ENCODE measurements at places on chromosomes 3 and 15.
A peak's percentile ranks its signal among the peaks of the same experiment; 100 is the strongest.

- no peak for DNase-seq
These were observed 33.3 kb downstream of the TLE3 start for GRCh38 chr15:70064441-70064840.

- DNase-seq = no peak
These were observed 307.9 kb downstream of the TLE3 start for GRCh38 chr15:69789648-69790393.

DNA sequence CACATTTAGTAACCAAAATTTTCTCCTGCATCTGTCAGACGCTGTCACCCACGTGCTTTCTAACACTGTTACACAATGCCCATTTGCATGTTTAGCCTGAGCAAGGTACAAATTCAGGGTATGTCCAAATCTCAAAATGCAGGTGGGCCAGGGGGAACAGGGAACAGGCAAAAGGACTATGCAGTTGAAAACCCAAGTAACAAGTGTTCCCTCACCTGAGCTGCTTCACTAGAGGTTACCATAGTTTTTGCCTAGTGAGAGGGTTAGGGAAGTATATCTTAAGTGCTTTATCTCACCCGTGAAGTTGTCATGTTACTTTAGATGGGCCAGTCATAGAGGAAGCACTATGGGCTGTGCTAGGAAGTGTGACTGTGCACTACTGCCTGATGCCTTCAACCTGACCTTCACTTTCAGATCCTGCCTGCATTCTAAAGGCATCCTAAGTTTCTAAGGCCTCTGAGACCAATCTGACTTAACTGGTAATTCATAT is 6.0 kb upstream of the TMEM87A start:
- DNase-seq = no peak

DNA sequence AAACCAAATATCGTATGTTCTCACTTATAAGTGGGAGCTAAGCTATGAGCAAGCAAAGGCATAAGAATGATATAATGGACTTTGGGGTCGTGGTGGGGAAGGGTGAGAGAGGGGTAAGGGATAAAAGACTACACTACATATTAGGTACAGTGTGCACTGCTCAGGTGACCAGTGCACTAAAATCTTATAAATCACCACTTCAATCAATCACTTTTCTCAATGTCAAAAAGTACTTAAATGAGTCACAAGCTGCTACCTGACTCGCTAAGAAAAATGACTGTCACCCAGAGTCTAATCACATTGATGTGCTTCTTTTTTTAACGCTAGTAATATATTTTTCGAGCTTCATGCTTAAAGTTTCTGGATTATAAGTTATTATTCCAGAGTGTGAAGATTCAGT is 95.5 kb downstream of the CBLB start:
- DNase-seq = no peak

- DNase-seq = no peak
These were observed 131.4 kb downstream of the NSMCE3 start for GRCh38 chr15:29138260-29138659.

DNA sequence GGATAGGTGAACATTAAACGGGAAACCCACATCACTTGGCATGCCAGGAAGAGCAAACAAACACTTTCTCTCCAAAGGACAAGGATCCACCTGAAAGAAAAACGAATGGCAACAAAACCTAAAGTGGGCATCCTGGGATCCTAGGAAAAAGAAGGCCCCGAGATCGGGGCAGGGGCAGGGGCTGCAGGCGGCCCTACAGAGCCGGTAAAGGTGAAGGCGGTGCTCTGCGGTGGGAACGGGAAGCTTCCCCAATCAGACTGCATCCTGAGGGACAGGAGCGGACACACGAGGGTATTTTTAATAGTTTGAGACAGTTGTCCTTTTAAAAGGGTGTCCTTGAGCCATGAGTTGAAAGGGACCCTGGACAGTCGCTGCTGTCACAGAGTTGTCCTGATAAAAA is 24.9 kb upstream of the GABRA5 start:
- DNase-seq = no peak

- no peak for DNase-seq
These were observed 28.9 kb upstream of the VPS33B start for GRCh38 chr15:91051248-91051647.

DNA sequence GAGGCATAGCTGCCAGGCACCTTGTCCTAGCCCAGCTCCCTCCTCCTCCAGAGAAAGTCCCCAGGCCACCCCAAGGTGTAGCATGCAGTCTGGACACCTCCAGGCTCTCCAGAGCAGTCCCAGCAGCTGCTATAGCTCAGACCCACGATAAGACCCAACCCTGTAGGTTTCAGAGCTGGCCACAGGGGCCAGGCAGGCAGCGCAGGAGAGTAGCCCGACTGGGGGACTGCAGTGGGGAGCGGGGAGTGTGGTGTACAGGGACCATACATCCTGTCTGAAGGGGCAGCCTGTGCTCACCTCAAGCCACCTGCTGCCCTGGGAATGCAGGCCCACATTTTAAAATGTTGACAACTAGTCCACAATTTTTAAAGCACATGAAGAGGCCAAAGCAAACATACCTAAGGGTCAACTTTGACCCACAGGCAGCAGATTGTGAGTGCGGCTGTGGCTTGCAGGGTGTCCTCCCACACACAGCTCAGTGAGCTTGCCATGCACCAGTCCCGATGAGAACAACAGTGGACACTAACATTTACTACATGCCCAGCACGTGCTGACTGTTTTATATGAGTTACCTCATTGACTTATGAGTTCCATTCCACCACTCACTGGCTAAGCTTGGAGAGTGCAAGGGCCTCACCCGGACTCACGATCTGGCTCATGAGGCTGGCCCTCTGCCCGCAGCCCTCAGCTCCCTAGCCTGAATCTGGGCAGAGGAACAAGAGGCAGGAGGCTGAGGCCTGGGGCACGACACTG is 81.4 kb downstream of the DNAJB8 start:
- DNase-seq = peak; percentile 22

- no peak for DNase-seq
These were observed 89.6 kb upstream of the MYZAP start for GRCh38 chr15:57502116-57502515.

GRCh38 chr3:131081224-131081623 is 54.5 kb downstream of the NEK11 start:
- no peak for DNase-seq

DNA sequence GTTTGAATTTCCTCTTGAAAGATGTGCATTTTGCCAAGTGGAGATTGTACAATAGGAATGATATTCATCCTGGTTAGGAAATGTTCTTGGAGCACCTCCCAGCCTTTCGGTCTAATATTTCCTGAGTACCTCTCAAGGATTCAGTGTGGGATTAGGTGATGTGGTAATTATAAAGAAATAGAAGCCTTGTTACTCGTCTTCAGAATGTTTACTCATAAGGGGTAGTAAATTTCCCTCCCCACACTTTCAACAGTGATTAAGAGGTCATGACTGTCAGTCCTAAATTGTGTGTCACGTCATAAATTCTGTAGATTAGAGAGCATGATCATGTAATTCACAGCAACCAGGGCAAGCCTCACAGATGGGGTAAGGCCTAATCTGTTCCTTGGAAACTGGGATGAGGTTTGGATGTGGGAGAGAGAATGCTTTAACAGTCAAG is 633.1 kb upstream of the TBL1XR1 start:
- no peak for DNase-seq

- no peak for DNase-seq
These were observed 52.4 kb downstream of the SLC9A9 start for GRCh38 chr3:143795874-143796273.

DNA sequence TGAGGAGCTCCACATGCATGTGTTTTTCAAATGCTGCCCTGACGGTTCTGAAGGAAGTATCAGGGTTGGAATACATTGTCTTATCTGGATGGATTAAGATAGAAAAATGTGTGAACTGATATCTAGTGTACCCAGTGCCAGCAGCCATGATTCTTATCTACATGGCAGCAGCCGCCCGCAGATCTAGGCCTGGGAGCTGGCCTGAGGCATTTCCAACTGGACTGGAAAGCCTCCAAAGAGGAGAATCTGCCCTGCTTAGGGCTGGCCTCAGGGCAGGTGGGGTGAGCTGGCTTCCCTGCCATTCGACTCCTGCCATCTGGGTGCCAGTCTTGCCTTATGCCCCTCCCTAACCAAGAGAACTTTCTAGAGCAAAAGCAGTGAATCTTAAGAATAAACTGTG is 125.8 kb downstream of the SSR3 start:
- DNase-seq = no peak

- DNase-seq = no peak
These were observed 321.3 kb downstream of the CACNA2D3 start for GRCh38 chr3:54443561-54444161.

DNA sequence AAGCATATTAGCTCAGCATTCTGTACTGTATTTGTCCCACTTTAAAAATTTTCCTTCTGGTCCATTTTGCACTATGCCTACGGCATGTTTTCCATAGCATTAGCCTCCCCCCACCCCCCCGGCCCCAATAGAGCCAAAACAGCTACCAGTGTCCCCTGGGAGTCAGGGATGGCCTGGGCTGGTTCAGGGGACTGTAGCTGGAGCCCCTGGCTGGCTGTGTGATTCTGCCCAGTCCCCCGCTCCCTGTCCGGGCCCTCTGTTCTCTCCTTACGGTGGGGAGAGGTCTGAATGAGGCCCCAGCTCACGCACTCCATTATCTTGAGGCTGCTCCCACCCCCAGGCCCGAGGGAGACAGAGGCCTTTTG is 70.1 kb downstream of the KLF15 start:
- DNase-seq = no peak

GRCh38 chr15:48472756-48473155 is 141.5 kb downstream of the DUT start:
- DNase-seq = no peak

- no peak for DNase-seq
These were observed 37.4 kb downstream of the EBLN2 start for GRCh38 chr3:73098873-73099272.

GRCh38 chr3:19432669-19433068 is 284.4 kb downstream of the KCNH8 start:
- DNase-seq = no peak

DNA sequence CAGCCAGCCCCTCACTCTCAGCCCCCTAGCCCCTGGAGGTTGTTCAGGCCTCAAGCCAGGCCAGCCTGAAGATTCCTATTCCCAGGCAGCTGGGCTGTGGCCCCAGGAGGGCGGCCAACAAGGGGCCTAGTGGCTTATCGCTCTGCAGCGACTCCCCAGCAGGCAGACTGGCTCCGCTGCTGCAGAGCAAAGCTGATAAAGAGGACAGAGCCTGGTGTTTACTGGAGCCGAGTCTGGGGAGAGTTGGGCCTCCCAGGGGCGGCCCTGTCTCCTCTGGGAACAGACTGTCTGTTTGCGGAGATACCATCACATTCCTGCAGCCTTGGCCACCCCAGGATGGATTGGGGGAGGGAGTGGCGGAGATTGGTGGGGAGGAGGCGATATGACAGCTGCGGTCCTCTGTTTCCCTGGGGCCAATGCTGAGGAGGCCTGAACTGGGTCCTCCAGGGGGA is 22.4 kb upstream of the SMAD6 start:
- no peak for DNase-seq

DNA sequence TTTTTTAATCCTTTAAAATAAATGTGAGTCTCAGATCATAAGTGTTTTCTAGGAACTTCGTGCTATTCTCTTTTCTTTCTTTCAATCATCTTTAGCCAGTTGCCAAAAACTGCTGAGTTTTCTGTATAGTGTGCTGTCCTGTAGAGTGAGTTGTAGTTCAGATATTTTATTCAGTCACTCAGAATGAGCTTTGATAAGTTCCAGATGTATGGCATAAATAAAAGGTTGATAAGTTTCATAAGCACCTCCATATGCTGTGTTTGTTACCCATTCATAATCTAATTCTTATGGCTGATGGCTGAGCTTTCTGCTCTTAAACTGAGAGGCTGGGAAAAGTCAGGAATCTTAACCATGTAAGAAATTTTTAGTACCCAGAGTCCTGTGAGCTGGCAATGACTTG is 59.3 kb upstream of the COL6A6 start:
- no peak for DNase-seq

- no peak for DNase-seq
These were observed 839.8 kb upstream of the ALCAM start for GRCh38 chr3:104526901-104527401.

GRCh38 chr3:154615471-154615870 is 185.5 kb upstream of the GPR149 start:
- peak; percentile 12 for DNase-seq

GRCh38 chr3:23263796-23264195 is 60.7 kb downstream of the UBE2E2 start:
- DNase-seq = no peak

Measured in mucosa of gallbladder (tissue), 1 donor.